ENCODE measurements at places on chromosomes 3 and 15. TPM values are rescaled to one million over a fixed set of nuclear protein-coding genes. Genes with fewer than 3 reads are reported as not detected.

TRPC1 gene
- 8.4 TPM for total RNA-seq

ATP2B2 gene
- 0.21 TPM for total RNA-seq

CLDN16 gene
- 0.06 TPM for total RNA-seq

CCDC32 gene
- 17.1 TPM for total RNA-seq

HEG1 gene
- total RNA-seq = 6.4 TPM

FGD5 gene
- total RNA-seq = not detected

HPS3 gene
- 39.8 TPM for total RNA-seq

AADAC gene
- 22.2 TPM for total RNA-seq

PLA2G4F gene
- not detected for total RNA-seq

RFT1 gene
- total RNA-seq = 28.2 TPM

All from A549 treated with CpdA at 1 μM for 4 hours (cell line).